ENCODE measurements at places on chromosomes 5 and 9. TPM values are rescaled to one million over a fixed set of nuclear protein-coding genes. Genes with fewer than 3 reads are reported as not detected.

Gene RGS7BP
- polyA plus RNA-seq = 1.1 TPM

GRCh38 chr9:81183761-81184160 is 505.6 kb downstream of the TLE1 start:
- DNase-seq = peak; percentile 3

Gene NR4A3
- 1.4 TPM for polyA plus RNA-seq

DNA sequence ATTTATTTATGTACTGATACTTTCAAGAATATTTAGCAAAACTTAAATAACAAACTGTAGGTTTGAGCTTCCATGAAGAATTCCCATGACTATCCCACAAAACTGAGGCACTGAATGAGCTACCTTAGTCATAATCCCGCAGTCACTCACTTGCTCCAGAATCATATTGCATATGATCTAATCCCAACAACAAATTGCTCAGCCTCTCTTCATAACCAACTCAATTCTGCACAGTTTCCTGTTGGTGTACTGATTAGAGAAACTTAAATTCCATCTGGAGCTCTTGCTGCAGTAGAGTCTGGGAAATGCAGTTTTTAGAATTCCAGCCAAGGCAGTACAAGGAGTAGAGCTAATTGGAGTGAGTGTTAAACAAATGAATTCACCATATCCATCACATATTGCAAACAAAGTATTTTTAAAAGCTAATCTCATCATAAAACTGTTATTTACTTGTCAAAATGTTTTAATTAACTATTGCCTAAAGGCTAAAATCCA is 35.7 kb upstream of the CDH18 start:
- DNase-seq = no peak

DNA sequence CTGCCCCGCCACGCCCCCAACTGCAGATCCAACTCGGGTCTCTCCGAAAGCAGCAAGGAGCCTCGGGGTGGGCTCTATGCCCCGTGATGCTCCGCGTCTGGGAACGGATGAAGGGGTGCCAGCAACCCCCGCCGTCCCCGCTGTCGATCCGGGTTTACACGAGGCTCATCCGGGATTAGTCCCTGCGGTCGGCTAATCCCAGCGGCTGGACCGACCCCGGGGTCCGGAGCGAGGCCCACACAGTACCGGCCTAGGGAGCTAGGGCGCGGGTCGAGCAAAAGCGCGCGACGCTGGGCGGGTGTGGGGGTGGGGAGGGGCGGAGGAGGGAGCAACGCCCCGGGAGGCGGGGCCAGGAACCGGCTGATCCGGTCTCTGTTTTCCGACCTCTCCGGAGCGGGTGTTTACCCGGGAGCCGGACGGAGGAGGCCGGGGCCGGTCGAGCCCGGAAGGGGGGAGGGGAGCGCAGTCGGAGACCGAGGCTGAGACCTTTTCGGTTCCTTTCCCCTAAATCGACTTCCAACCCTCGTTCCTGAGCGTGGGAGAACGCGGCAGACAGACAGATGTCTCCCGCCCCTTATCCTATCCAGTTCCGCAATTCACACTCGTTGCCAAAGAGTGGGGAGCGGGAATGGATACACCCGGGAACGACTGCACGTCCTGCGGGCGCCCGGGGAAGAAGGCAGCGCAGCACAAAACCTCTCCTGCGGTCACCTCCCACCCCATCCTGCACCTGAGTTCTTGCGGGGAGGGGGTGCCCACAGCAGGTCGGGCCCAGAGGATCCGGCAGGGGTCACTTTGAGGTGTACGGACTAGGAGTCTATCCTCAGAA is 28.6 kb downstream of the PCDH1 start:
- peak; percentile 86 for DNase-seq

Gene PCA3
- polyA plus RNA-seq = 0.97 TPM

DNA sequence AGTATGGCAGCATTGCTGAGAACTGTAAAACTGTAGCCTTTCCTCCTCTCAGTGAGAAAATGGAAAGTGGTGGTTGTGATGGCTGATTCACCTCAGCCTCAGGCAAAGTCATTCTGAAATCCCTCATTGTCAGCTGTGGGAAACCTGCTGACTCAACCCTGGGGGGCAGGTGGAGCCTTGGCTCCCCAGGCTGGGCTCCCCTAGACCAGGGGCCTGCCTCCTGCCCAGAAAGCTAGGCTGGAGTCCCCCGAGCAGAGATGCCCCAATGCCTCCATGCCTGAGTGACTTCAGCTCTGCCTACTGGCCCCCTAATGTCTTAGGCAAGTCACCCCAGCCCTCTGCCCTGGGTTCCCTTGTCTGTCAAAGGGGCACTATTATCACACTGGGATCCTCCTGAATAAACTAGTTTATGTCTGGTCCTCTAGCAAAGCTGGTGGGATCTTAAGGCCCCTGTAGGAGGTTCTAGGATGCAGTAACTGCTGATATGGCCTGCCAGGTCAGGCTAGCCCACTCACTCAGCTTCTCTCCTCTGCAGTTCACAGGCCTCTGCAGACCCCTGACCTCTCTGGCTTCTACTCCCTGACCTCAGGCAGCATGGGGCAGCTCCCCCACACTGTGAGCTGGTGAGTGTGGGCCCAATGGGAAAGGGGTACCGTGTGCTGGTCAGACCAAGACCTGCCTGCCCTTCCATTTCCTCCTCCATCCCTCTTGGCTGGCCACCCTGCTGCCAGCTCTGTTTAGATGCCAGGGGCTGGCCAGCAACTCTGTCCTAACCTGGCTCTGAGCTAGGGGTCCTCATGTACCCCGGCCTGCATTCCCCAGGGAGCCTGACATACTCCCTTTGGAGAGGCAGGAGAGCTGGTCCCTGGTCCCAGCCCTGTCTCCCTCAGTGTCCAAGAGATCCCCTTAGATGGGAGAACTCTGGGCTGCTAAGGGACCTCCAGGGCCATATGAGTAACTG is 24.2 kb downstream of the TCF7 start:
- no peak for DNase-seq

Gene CTXN3
- polyA plus RNA-seq = not detected

DNA sequence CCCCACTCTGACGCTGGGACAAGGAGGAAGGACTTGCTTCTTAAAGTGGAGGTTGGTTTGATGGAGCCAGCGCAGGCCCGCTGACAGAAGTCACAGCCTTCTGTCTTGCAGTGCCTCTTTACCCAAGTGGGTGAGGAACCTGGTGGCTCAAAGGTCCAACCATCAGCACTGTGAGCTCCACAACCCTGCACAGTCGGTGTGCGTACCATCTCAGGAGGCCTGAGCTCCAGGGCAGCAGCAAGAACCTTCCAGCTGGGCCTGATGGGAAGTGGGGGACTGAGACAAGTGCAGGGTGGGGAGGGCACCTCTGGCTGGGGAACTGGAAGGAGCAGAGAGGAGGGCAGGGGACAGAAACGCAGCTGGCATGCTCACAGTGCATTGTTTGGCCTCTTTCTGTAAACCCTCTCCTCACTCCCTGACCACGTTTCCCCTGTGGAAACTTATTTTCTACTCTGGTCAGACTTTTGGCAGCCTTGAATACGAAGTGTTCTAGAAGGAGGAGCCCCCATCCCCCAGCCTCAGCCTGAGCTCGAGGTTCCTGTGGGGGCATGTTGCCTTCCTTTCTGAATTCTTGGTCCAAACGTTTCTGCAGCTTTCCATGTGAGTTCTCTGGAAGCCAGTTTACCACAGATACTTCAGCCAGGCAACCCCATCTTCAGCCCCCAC is 178.5 kb upstream of the PITX1 start:
- no peak for DNase-seq

Gene BHMT
- 0.87 TPM for polyA plus RNA-seq

- no peak for DNase-seq
Observed at GRCh38 chr9:19188771-19189170, 41.7 kb upstream of the DENND4C start.

Gene OR1J4
- not detected for polyA plus RNA-seq

Gene CDHR2
- 247 TPM for polyA plus RNA-seq

DNA sequence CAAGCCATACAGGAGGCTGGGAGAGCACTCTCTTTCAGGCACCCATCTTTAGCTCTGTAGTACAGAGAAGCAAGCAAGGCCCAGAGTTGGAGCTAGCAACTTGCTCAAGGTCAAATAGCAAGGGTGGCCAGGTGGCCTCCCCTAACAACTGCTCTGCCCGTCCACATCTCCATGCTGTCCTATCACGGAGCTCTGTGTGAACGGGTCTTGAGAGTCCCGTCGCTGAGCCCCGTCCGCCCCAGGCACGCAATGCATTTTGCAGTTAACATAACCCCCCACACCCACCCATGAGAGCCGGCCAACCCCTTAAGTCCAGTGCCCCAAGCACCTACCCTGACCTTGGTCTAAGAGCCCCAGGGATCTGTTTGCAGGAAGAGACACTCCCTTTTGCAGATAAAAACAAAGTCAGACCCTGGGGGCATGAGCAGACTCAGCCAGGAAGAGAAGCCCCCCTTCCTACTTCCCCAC is 1.5 kb downstream of the RNF44 start:
- DNase-seq = no peak

- no peak for DNase-seq
Observed at GRCh38 chr5:96148376-96148775, 186.7 kb upstream of the ELL2 start.

DNA sequence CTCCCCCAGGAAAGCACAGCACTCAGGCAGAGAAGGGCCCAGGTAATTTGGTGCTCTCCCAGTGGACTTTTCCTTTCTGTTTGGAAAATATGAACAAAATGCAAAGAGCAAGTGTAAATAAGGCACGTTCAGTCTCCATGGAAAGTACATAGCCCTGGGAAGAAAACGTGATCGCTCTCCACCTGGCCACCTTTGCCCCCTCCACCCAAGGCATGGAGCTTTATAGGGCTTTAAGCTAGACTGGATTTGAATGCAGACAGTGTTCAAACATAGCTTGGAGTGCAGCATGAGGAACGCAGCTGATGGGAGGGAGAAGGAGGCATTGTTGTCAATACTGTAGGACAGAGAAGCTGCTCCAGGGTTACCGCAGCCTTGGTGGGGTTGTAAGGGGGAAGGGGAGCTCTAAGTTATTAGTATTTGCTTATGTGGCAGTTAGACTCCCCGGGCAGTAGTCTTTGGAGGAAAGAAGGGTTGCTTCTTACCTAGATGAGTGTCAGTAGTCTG is 500.2 kb downstream of the SPOCK1 start:
- peak; percentile 67 for DNase-seq

Gene ITK
- 1.5 TPM for polyA plus RNA-seq

Gene SPATA9
- polyA plus RNA-seq = 1.1 TPM

GRCh38 chr5:14374100-14374499 is 207.5 kb upstream of the OTULINL start:
- no peak for DNase-seq

DNA sequence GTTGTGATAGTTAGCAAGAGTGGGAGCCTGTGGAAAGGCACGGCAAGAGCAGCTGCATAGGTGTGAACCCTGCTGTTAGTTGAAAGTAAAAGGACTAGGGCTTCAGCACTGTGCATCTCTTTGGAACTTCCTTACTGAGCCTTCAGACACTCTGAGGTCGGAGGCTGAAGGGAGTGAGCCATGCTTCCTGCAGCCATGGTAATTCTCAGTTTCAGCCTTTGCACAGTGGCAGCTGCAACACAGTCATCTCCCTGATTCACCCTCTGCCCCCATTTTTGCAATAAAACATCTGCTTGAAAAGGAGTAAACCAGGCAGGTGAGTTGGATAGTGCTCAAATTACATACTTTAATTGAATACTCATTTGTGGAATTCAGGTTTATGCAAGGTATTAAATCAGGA is 6.5 kb upstream of the TLE4 start:
- no peak for DNase-seq

DNA sequence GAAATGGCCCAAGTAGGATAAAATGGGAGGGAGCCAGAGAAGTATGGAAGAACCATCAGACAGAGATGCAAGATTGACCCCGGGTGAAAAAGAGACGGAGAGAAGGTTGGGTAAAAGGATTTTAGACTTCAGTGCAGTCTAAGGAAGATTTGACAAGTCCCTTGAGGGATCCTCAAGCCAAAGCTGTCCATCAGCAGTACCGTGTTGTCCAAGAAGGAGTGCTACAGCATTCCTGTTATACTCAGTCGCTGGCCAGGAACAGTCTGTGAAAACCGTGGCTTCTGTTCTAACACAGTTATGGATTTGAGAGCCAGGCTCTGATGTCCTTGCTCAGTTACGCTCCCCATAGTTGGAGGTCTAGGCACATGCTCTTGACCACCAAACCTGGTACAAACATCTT is 383.9 kb upstream of the DAB2 start:
- DNase-seq = no peak

DNA sequence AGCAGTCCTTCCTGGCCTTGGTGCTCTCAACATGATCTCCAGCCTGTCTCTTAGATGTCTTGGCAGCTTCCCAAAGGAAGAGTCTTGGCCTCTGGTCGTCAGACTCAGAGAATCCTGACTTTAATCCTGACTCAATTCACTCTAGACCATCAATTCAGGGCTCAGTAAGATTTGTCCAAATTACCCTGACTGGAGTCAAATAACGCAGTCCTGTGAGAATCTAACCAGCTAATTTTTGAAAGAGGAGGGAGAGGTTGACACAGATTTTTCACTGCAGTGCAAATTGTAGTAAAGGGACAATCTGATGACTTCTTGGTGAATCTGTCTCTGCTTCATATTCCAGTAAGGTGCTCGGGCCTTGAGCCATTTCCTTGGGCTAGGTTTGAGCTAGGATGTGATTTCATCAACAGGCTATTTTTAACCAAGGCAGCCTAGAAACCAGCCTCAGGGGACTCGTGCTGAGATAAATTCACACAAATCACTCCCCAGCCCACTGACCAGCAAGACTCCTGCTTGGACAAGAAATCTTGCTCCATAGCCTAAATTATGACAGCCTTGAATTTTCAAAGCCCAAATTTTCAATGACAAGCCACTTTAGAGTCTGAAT is 257.4 kb downstream of the ENC1 start:
- DNase-seq = no peak

Gene CCNO
- not detected for polyA plus RNA-seq

Gene IFNA21
- 0.13 TPM for polyA plus RNA-seq

DNA sequence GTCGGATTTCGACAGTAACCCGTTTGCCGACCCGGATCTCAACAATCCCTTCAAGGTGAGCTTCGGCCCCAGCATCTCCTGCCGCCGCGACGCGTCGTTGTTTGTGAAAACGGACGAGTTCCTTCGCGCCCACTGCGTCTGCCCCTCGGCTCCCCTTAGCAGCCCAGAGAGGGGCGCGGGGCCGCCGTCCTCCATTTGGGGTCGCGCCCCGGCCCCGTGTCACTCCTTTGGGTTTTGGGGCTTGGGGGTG is 182 bp downstream of the SCAMP1 start:
- DNase-seq = no peak

- DNase-seq = no peak
Observed at GRCh38 chr9:80839821-80840675, 849.3 kb downstream of the TLE1 start.

DNA sequence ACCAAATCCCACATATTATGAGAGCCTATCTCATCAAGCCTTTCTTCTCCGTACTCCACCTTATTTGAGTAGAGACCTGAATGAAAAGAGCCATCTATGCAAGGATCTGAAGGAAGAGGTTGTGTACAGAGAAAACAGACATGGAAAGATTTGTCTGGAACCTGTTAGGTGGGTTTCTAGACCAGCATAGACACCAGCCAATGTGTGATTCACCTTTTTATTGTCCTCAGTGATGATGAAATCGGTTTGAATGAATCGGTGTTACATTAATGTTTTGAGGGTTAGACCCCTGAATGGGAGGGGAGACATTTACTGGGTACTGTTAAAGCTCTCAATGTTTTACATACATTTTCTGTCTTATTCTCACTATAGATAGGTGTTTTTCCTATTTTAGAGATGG is 223.6 kb downstream of the NMUR2 start:
- DNase-seq = no peak

All from large intestine (tissue), 12 donors.